ENCODE measurements at places on chromosomes 11 and 22.

GRCh38 chr11:119149018-119149785 lies at the start of gene ABCG4:
Gene ABCG4 (plus strand): TSS chr11:119149052. CDS start chr11:119149966, 914 bp downstream.
- DNase-seq: no peak

- DNase-seq: no peak
Observed at GRCh38 chr11:67352546-67353316, 615 bp downstream of the POLD4 start.

DNA sequence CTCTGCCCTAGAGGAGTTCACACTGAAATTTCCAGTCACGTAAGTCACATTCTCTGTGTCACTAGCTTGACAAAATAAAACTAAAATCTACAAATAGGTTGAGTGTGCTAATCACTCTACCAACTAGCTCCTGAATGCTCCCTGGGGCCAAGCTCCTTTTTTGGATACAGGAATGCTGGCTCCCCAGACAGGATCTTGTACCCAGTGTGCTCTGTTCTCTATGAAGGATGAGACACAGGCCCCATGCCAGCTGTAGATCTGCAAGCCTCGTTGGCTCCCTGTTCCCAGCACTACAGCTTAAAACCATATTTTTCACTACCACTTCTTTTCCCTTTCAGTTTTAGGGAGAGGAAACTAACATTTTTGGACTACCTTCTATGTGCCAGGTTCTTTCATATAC lies 3.7 kb upstream of the IPO7 start:
- no peak for DNase-seq

DNA sequence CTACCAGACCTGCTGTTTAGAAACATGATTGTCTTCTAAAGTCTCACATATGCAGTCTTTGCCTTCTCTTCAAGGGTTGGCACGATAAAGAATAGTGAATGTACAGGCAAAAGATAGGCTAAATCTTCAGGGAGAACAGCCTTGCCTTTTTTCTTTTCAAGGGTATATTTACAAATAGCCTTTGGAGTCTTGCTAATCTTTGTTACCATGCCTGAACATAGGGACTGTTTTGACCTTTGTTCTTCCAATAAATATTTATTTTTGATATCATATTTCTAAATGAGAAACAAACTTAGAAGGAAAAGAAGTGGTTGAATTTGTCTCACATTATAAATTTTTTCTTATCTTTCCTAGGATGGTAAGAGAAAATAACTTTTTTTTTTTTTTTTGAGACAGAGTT lies 12.7 kb downstream of the CSTPP1 start:
- no peak for DNase-seq

DNA sequence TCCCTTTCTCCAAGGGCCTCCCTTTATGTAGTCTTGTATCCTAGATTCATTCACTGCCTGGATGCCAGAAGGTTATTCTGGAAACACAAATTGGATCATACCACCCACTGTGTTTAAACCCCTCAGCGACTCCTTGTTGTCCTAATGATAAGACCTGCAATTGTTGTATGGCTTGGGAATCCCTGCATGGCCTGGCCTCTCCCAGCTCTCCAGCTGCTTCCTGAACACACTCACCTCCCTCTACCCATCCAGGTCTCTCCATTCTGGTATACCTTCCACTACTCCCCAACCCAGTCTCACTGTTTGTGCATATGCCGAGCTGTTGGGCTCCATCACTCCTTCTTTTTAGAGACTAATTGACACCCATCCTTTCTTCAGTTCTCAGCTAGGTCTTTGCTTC lies 124.3 kb upstream of the ALX4 start:
- DNase-seq: no peak

GRCh38 chr22:22425356-22425755 lies 83.2 kb downstream of the ZNF280B start:
- DNase-seq: no peak

DNA sequence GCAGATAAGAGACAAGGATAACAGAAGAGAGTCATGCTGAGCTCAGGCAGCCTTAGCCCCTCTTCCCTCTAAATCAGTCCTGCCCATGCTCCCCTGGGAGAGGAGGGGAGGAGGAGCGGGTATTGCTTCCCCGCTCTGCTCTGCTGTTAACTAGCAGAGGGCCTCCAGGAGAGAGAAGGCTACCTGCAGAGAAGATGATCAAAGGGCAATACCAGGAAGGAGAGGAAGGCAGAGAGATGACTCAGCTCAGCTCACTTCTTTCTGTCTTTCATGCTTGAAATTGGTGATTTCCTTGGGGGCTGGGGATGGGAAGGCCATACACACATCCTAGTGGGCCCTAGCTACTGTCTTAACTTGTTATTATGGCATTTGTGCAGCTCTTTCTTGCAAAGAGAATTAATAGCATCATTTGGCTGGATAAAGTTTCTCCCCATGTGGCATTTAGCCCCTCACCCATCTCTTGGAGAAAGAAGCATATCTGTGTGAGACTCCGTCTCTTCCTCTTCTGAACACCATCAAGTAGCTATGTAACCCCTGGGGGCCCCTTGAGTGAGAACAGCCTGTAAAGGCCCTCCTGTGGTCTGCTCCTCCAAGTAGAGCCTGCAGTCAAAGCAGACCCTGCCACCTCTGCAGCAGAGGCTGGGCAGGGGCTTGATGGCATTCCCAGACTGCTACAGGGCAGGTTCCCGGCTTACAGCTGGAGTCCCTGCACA lies 33.4 kb upstream of the AMOTL1 start:
- DNase-seq: no peak

GRCh38 chr22:38424525-38425080 lies 30.4 kb downstream of the KCNJ4 start:
- DNase-seq: no peak

GRCh38 chr22:25775531-25775930 lies 33.5 kb downstream of the MYO18B start:
- DNase-seq: no peak

- no peak for DNase-seq
Observed at GRCh38 chr22:50684501-50684900, 11.9 kb downstream of the SHANK3 start.

- no peak for DNase-seq
Observed at GRCh38 chr11:85257837-85258236, 369.3 kb downstream of the DLG2 start.

DNA sequence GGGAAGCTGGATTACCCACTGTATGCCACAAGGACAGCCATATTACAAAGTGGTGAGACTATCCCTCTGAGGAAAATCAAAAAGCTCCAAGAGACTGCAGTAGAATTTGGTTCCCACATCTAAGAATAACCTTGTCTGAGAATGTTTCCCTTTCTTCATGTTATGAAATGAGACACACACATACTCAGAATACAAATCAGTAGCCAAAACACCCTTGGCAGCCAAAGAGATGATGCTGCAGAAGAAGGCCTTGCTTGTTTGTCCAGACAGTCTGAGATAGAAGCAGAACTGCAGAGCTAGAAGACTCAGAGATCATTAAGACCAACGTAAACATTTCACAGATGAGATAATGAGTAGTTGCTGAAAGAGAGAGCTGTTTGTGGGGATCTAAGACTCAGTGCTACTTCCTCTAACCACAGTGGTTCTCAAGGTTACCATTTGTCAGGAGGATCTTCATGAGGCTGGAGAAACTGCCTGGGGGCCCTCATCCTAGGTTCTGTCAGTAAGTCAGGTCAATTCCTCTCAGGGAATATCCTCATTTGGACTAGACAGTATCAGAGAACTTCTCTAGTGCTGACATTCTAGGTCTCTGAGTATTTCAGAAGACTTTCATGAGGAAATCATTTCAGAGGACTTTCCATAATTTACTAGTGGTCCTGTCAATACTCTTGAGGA lies 38.9 kb downstream of the RELT start:
- DNase-seq: peak; percentile 77

GRCh38 chr11:57332694-57333440 lies 2.8 kb downstream of the SSRP1 start:
- DNase-seq: no peak
